Motor neuron (in vitro differentiated cells): ENCODE measurements at places on chromosomes 3 and 15. TPM values are rescaled to one million over a fixed set of nuclear protein-coding genes. Genes with fewer than 3 reads are reported as not detected.
A peak's percentile ranks its signal among the peaks of the same experiment; 100 is the strongest.

DNA sequence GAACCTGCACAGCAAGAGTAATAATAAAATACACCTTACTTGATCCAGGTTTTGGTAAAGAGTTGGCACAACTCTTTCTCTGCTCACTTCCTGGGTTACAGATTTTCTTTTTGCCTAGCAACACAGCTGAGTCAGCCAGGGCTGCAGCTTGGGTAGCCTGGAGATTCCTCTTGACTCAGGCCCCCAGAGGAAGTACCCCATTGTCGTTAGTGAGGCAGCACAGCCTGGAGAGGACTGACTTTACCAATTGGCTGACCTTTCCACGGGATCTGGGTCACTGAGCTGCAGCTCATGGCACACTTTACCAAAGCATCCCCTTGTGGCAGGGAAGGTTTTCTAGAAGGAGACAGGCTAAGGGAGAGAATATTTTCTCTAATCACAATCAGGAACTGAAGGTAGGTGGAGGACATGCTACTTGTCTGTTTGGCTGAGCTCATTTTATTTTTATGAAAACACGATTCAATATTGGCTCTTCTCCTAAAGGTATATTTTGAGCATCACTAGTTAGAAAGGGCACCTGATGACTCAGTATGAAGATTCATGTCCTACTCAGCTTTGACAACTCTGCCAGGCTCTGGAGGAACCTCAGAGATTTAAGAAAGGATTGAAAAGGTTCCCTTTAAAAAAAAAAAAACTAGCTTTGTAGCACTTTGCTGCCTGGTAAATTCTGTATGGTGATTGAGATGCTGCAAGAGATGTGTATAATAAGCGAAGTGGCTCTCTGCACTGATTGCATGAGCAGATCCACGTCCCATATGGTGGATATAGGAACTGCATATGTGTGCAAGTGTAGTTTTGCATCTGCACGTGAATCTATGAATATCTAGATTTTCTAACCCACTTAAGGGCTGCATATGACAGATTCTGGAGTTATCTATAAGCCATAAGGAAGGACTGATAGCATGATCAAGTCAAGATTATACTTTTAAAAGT, 124.8 kb downstream of the CHDH start:
- no peak for ATAC-seq

DNA sequence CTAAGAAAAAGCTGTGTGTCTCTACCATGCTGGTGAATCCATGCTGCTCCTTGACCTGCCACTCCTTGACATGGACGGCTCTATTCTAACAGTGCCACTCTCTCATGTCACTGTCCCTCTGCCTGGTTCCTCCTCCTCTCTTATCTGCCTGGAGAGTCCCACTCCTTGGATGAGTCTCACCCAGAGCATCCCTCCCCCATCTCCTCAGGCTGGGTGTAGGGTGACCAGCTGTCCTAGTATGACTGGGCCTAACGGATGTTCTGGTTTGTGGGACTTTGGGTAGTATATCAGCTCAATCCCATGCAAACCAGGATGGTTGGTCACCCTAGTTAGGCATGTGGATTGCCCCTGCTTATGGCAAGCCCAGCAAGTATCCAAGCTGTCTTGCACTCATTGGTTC, 54.3 kb downstream of the LIPC start:
- no peak for ATAC-seq

Gene GOLGA6A
- 0.14 and 0.16 TPM in 2 replicates for total RNA-seq

- no peak for ATAC-seq
Measured at GRCh38 chr3:73030073-73030597, 31.3 kb upstream of the EBLN2 start.

Gene POLR2H
- 98.5 and 98.8 TPM in 2 replicates for total RNA-seq

- no peak for ATAC-seq
Measured at GRCh38 chr3:120823156-120823555, 80.6 kb downstream of the GTF2E1 start.

DNA sequence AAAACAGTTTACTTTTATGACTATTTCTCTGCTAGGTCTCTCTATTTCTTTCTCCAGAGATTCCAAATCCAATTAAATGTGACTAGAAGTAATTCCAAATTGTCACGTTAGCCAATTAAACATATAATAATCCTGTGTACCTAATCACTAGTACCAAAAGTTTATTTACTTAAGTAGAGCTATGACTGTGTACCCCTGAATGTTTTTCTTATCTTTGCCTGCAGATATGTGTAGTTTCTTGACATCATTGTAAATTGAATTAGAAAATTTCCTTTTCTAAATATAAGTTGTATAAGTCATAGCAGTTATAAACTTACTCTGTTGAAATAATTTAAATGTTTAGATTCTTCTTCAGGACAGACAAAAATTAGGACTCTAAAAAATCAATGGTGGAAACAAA, 163.3 kb downstream of the SPATA16 start:
- no peak for ATAC-seq

- no peak for ATAC-seq
Measured at GRCh38 chr3:167304077-167304476, 76.0 kb downstream of the ZBBX start.

Gene FGD5
- 0.83 and 1.7 TPM in 2 replicates for total RNA-seq

GRCh38 chr3:143120716-143121240, 1.2 kb downstream of the CHST2 start:
- peak; percentile 50 for ATAC-seq

DNA sequence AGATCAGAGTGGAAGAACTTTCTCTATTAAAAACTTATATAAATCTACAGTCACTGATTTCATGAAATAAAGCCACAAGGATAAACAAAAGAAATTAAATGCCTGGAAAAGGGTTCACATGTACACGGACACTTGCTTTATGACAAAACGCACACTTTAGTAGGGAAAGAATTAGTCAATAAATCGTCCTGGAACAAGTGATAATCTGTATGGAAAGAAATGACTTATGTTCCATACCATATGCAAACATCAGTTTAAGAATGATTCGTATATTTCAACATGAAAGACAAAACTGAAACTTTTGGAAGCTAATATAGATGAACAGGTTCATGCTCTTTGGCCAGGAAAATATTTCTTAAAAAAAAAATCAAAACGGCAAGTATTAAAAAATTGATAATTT, 40.2 kb downstream of the MEF2A start:
- ATAC-seq, result no peak

GRCh38 chr3:14505803-14506500, 34.2 kb downstream of the GRIP2 start:
- no peak for ATAC-seq

Gene ZNF197
- total RNA-seq, result 21.3 and 21.5 TPM in 2 replicates

DNA sequence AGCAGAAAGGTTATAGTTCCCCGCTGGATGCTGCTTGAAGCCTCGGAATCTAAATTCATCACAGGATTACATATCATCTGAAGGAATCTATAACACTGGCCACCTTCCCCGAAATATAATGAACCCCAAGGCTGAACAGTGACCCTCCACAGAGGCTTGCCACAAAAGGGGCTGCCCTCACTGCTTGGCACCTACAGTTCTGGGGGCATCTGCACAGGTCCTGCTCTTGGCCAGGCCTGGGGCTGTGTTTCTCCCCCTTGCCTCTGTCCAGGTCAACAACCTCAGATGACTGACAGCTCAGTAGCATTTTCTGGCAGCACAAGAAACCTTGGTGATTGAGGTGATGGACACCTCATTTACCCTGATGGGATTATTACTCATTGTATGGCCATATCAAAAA, 1.5 kb upstream of the ADAMTS17 start:
- no peak for ATAC-seq

Gene TEX55
- 0.74 TPM in 1 of 2 replicates, not detected in the other for total RNA-seq

DNA sequence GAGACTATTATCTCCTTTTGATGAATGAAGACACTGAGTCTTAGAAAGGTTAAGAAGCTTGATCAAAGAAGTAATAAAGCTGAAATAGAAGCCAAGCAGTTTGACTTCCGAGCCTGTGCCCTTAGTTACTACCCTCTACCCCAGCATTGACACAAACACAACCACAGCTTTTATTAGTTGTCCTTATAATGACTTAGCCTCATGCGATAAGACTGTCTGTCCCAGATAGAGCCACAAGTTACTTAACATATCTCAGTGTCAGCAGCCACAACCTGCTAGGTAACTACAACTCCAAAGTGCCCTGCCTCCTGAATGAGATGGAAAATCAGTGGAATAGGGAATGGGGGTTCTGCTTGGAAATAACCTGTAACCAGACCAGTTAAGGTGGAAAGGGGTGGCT, 781.6 kb upstream of the CFAP20DC start:
- no peak for ATAC-seq
